ENCODE measurements at places on chromosomes 1 and 21. TPM values are rescaled to one million over a fixed set of nuclear protein-coding genes. Genes with fewer than 3 reads are reported as not detected.

CASZ1 gene
- 39.7 TPM for total RNA-seq

TIPRL gene
- 26.1 TPM for total RNA-seq

PCAT6 gene
- total RNA-seq = 1.7 TPM

DYRK3 gene
- 5.1 TPM for total RNA-seq

KCNJ9 gene
- not detected for total RNA-seq

TMOD4 gene
- total RNA-seq = not detected

VN1R5 gene
- total RNA-seq = not detected

C1QC gene
- 188 TPM for total RNA-seq

AIRE gene
- total RNA-seq = not detected

IFI44L gene
- 29.3 TPM for total RNA-seq

SLC6A9 gene
- total RNA-seq = 22.0 TPM

MDM4 gene
- total RNA-seq = 61.7 TPM

PADI1 gene
- not detected for total RNA-seq

TRIM67 gene
- total RNA-seq = not detected

SYT6 gene
- total RNA-seq = not detected

TDRD10 gene
- total RNA-seq = 6.2 TPM

FAM163A gene
- total RNA-seq = not detected

FHL3 gene
- total RNA-seq = 9.5 TPM

TRIM46 gene
- total RNA-seq = not detected

G0S2 gene
- total RNA-seq = 56.6 TPM

PSMD4 gene
- 132 TPM for total RNA-seq

YOD1 gene
- 6.0 TPM for total RNA-seq

KMO gene
- total RNA-seq = 11.2 TPM

FAM43B gene
- not detected for total RNA-seq

DNM3 gene
- total RNA-seq = 7.3 TPM

TTLL7 gene
- 28.2 TPM for total RNA-seq

OR4F16 gene
- not detected for total RNA-seq

CD164L2 gene
- 3.3 TPM for total RNA-seq

ANKRD65 gene
- 23.0 TPM for total RNA-seq

PDZK1IP1 gene
- 28.3 TPM for total RNA-seq

SFN gene
- total RNA-seq = 25.3 TPM

XCL2 gene
- 1.3 TPM for total RNA-seq

PLA2G2C gene
- total RNA-seq = not detected

NCAM2 gene
- total RNA-seq = 3.1 TPM

VPS72 gene
- total RNA-seq = 19.0 TPM

STYXL2 gene
- total RNA-seq = not detected
